ENCODE measurements at places on chromosomes 4 and X.

DNA sequence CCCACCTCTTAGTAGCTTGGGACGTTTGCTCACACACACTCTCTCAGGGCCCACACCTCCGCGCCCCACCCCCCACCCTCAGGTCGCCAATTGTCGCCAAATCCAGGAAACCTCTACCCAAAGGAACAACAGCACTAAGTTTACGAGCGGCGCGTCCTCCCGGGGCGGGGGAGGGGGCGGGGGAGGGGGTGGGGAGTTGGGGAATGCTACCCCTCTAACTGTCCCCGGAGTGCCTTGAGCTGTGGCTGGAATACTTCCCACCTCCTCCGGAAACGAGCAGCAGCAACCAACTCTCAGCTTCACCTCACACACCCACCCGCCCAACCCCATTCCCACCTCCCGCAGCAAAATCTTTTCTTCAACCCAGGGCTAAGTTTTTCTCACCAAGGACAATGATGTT lies 135.6 kb upstream of the ZIC3 start:
- DNase-seq = no peak

- DNase-seq = no peak
Observed at GRCh38 chrX:154382483-154383069, 3.5 kb downstream of the EMD start.

DNA sequence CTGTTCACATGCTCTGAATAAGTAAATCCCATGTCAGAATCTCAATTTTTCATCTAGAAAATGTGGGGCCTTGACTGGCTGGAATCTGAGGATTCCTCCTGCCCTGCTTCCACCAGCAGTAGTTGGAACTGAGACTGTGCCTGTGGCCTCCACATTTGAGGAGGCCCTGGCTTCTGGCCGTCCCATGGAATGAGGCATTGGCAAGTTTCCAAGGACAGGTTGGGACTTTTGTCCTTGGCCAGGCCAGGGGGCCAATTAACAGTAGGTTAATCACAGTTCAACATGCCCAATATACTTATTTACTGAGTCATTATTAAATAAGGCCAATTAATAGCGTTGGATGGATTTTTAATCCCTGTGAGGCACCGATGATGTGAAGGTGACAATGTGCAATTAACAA lies 50.2 kb upstream of the GABRE start:
- no peak for DNase-seq

GRCh38 chr4:164446516-164446915 lies 307.4 kb upstream of the SMIM31 start:
- peak; percentile 75 for DNase-seq

DNA sequence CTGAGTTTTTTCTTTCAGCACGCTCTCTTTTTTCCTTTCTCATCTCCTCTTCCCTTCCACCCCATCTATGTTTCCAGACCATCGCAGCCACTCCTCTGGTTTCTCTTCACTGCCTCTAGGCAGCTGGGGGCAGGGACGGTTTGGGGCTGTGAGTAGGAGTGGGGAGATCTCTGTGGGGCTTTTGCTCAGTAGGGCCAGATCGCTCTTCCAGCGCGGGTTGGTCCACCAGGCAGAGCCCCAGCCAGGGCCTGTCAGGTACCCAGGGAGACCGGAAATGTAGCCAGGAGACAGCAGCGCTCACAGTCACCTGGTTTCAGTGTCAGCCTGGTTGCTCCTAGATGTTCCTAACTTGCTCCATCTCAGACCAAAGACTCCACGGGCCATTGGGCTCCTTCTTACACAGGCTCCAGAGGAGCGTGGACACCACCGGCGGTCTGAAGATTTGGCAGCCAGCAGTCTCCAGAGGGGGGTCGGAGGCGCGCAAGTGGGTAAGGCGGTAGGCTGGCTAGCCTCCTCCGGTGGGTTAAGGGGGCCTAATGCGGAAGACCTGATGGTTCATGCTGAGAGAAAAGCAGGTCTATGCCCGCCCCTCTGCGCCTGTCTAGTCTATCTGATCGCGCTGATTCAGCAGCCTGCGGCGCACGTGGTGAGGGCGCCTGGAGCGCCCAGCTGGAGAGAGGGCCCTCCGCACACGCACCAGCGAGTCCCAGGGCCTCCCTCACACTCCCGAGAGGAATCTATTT lies 1.8 kb downstream of the FGF5 start:
- DNase-seq = peak; percentile 3
